Dermis microvascular lymphatic vessel endothelial cell (primary cell): ENCODE measurements at places on chromosomes 12 and 14. TPM values are rescaled to one million over a fixed set of nuclear protein-coding genes. Genes with fewer than 3 reads are reported as not detected.

The MYF6 gene
- not detected in 2 replicates for total RNA-seq

GRCh38 chr14:92105073-92105892, 1.1 kb downstream of the ATXN3 start:
- no peak for DNase-seq

The TMEM63C gene
- 0.13 and 0.77 TPM in 2 replicates for total RNA-seq

GRCh38 chr12:47207340-47207717, 127.6 kb upstream of the AMIGO2 start:
- no peak for DNase-seq

GRCh38 chr14:32587461-32587860, 258.4 kb downstream of the AKAP6 start:
- DNase-seq: no peak

GRCh38 chr12:102681309-102681708, 200.9 kb upstream of the IGF1 start:
- no peak for DNase-seq

DNA sequence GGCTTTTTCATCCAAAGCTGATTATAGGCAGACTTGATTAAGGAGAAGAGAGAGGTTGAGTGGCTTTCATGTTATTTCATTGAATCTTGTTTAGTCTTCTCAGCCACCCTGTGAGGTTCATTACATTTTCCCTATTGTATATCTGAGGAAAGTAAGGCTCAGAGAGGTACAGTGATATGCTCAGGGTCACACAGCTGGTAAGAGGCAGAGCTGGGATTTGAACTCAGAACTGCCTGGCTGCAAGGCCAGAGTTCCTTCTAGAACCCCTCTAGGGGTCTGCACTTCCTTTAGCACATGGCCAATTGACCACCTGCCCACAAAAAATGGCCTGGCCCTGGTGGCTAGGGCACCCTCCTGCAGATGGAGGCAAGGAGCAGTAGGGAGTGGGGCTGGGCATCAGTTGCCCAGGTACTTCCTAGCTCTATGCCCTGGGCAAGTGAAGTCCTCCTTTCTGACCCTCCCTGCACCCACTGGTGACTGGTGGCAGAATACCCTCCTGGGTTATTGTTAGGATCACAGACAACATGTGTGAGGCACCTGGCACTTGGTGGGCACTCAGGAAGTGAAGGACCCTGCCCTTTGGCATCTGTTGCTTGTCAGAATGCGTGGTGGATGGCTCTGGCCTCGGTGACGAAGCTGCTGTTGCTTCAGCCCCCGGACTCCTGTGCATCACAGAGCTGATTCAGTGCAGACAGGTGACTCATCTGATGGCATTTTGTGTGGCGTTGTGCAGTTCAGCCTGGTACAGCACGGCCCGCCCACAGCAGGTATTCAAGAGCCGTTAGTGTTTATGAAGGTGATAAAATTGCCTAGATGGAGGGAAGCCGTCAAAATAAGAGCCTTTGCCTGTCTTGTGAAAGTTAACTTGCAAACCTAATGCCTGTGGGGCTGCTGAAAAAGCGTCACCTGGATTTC, 115.8 kb downstream of the SLC25A47 start:
- DNase-seq: no peak

DNA sequence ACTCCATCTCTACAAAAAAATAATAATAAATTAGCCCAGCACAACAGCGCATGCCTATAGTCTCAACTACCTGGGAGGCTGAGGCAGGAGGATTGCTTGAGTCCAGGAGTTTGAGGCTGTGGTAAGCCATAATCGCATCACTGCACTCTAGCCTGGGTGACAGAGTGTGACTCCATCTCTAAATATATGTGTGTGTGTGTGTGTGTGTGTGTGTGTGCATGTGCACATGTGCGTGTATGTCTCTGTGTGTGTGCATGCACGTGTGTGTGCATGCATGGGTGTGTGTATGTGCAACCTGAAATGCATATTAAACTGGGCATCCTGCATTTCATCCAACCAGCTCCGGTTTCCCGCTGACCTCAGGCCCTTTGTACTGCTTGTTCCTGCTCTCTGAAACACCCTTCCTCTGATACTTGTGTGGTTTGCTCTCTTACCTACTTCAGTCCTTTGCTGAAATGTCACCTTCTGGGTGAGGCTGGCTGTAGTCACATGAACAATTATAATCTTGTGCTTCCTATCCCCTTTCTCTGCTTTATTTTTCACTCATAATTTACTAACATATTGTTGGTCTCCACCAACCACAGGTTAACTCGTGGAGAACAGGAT, 46.9 kb downstream of the PHLDA1 start:
- DNase-seq: no peak

The TPH2 gene
- total RNA-seq: not detected in 2 replicates

- no peak for DNase-seq
Observed at GRCh38 chr12:96014943-96015599, 18.9 kb upstream of the HAL start.

- no peak for DNase-seq
Observed at GRCh38 chr12:51632623-51633022, 41.6 kb downstream of the SCN8A start.

DNA sequence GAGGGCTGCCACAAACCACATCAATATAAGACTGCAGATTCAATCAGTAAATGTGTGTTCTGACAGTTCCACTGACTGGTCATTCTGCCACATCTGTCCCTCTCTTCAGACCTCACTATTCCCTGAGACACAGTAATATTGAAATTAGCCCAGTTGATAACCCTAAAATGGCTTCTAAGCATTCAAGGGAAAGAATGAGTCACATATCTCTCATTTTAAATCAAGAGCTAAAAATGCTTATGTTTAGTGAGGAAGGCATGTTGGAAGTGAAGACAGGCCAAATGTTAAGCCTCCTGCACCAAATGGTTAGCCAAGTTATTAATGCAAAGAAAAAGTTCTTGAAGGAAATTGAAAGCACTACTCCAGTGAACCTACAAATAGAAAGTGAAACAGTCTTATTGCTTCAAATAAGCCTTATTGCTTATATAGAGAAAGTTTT, 24.5 kb upstream of the KIF21A start:
- no peak for DNase-seq

GRCh38 chr12:66453120-66453519, 150.8 kb downstream of the HELB start:
- no peak for DNase-seq

DNA sequence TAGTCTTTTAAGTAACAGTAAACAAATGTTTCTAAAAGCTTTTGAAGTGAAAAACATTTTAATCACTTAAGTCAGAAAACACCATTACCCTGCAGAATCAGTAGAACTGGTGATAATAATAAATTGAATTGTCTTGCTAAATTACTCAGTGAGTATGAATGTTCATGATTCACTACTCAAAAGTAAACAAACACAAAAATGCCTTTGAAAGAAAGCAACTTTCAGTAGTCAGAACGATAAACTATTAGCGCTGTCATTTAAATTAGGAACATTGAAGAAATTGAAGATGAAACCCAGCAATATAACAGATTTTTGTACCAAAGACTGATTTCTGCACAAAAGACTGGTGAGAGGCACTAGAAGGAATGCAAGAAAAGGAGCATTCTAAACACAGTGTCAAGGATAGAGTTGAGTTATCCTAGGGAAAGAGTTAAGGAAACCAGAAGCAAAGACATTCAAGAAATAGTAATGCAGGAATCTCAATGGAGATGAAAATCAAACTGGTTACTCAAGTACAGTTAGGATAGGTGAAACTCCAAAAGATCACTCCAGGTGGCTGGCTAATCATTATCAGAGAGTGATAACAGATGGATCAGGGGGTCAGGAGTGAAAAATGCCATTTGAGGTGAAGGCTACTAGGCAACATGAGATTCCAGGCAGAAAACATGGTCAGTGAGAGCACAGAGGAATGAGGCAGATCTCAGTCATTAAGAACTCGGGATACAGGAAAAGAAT, 77.4 kb upstream of the ALG10 start:
- no peak for DNase-seq
